ENCODE measurements at places on chromosomes 11 and 22. TPM values are rescaled to one million over a fixed set of nuclear protein-coding genes. Genes with fewer than 3 reads are reported as not detected.

Gene RIC3
- polyA plus RNA-seq: 72.4 TPM

Gene F2
- not detected for polyA plus RNA-seq

Gene TMPRSS13
- 2.4 TPM for polyA plus RNA-seq

Gene ELF5
- polyA plus RNA-seq: not detected

Gene CYTH4
- polyA plus RNA-seq: 194 TPM

Gene FOLR1
- not detected for polyA plus RNA-seq

Gene RAG1
- 0.07 TPM for polyA plus RNA-seq

Gene RIMBP3C
- 0.22 TPM for polyA plus RNA-seq
